HT-29 (cell line): ENCODE measurements at places on chromosomes 2 and 18.

DNA sequence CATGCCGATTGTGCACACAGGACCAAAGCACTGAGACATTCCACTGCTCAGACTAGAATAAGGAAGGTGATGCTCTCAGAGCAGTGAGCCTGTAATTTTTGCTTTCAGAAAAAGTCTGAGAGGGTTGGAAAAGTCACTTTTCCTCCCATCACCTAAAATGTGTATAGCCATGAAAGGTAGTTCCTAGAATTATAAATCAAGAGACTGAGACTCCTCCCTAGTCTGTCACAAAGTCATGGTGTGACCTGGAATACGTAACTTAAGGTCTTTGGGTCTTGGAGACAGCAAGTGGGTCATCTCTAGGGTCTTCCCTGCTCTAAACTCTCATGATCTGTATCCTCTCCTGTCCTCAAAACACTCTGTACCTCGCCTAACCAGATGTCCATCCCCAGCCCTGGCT lies 16.9 kb downstream of the ZNF521 start:
- DNase-seq: no peak

- peak; percentile 80 for DNase-seq
These were observed 45.5 kb upstream of the SCN7A start for GRCh38 chr2:166539340-166540162.

- no peak for DNase-seq
These were observed 458.7 kb upstream of the ID2 start for GRCh38 chr2:8222979-8223694.

GRCh38 chr2:122481244-122481622 lies 725.8 kb downstream of the TSN start:
- DNase-seq: no peak

DNA sequence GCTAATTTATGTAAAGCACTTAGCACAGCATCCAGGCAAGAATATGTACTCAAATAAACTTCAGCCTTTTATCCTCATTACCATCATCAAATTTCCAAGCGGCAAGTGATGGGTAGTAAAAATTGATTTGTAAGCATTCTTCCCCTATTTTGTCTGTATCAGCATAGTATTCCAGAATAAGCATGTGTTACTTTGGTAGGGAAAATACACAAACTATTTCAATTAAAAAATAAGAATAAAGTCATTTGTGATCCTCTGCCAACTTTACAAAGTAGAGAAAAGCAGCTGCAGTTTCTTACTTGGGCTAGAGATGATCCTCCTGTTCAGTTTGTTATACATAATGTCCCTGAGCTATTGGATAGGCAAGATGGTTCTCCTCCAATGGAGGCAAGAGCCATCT lies 493.2 kb downstream of the ZEB2 start:
- no peak for DNase-seq

DNA sequence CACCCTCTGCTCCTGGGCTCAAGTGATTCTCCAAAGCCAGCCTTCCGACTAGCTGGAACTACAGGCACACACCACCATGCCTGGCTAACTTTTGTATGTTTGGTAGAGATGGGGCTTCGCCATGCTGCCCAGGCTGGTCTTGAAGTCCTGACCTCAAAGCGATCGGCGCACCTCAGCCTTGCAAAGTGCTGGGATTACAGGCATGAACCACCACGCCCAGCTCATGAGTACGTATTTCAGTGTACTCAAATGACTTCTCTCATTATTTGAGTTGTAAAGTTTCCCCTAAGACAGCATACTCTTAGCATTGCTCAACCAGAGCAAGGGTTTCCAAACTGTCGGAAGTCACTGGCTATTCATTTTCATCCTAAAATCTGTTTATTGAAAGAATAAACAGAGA lies 40.3 kb downstream of the IMPA2 start:
- no peak for DNase-seq

DNA sequence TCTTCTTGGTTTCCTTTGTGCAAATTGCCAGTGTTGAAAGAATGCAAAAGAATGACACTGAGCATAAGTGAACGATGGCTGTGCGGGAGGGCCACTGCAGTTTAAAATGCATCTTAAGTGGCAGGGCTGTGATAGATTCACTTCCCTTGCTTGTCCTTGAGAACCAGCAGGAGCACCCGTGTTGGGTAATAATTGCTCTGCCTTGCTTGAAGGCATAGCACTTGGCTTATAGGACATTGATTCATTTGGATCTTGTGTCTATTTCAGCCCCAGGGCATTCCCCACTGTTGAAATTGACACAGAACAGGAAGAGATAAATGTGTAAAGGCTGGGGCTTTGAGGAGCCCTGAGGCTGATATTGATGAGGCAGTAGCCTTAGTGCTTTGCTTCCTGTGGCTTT lies 1003.7 kb upstream of the GYPC start:
- no peak for DNase-seq
